ENCODE measurements at places on chromosomes 12 and 14.

GRCh38 chr12:5163661-5164060 is 120.0 kb downstream of the KCNA5 start:
- DNase-seq, result no peak

DNA sequence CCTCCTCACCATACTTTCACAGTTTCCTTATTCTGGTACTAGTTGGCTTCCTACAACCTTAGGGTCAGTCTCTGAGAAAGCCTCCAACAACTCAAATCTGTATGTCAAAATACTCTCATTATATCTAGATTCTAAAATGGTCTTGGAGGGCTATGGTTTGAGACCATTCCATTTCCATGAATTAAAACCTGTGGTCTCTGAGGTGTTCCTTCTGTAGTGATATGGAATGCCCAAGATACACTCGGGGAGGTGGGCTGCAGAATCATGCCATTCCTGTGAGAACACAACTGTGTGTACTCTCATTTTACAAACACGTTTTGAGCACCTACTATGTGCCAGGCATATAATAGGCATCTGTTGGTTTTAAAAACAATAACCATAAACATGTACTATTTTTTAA is 74.0 kb downstream of the FERMT2 start:
- no peak for DNase-seq

DNA sequence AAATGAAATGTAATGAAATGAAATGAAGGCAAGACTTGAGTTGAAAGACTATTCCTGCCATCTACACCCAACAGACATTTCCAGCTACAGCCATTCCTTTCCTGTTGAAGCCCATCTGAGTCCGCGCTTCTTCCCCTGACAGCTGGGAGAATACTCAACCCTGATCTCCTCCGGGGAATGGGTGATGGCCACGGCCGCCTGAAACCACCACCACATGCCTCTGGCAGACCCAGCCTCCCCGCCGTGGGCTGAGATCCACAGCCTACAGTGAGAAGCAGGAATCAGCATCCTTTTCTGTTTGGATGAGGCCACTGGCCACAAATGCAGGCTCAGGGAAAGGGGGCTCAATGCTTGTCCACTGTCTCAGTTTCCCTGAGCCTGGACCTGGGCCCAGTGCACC is 130.3 kb downstream of the NCOR2 start:
- no peak for DNase-seq

- no peak for DNase-seq
Observed at GRCh38 chr14:104254735-104255400, 116.5 kb downstream of the KIF26A start.

DNA sequence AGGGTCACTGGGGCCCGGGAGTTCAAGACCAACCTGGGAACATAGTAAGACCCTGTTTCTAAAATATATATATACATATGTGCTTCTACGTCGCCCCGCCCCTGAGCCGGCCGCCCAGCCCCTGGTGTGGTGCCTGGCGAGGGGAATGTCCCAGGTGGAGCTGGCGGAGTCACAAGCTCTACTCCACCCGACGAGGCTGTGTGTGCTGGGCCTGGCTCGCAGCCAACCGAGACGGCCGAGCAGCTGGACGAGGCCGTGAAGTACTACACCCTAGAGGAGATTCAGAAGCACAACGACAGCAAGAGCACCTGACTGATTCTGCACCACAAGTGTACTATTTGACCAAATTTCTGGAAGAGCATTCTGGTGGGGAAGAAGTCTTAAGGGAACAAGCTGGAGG is 22.1 kb upstream of the ITPK1 start:
- no peak for DNase-seq

DNA sequence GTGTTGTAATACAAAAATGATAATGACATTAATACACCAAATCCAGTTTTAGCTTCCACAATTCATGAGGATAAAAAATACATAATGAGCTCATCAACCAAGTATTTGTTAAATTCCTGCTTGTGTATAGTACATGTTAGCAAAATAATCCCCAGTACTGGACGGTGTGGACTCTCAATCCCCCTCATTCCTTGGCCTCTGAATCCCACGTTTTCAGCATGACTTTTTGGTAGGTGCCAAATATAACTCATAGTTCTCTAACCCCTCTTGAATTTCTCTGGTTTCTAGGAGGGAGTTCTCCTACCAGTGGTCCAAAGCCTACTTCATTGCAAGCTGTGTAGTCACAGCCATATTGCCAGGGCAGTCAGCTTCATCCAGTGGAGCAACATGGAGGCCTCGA is 41.4 kb upstream of the EPS8 start:
- DNase-seq, result no peak

- no peak for DNase-seq
Observed at GRCh38 chr12:38934686-38935085, 29.3 kb upstream of the CPNE8 start.

GRCh38 chr12:131209082-131210070 is 255.7 kb downstream of the ADGRD1 start:
- peak; percentile 36 for DNase-seq

GRCh38 chr12:132323171-132324010 is 6.0 kb downstream of the GALNT9 start:
- no peak for DNase-seq
